ENCODE measurements at places on chromosomes 2 and 18.

DNA sequence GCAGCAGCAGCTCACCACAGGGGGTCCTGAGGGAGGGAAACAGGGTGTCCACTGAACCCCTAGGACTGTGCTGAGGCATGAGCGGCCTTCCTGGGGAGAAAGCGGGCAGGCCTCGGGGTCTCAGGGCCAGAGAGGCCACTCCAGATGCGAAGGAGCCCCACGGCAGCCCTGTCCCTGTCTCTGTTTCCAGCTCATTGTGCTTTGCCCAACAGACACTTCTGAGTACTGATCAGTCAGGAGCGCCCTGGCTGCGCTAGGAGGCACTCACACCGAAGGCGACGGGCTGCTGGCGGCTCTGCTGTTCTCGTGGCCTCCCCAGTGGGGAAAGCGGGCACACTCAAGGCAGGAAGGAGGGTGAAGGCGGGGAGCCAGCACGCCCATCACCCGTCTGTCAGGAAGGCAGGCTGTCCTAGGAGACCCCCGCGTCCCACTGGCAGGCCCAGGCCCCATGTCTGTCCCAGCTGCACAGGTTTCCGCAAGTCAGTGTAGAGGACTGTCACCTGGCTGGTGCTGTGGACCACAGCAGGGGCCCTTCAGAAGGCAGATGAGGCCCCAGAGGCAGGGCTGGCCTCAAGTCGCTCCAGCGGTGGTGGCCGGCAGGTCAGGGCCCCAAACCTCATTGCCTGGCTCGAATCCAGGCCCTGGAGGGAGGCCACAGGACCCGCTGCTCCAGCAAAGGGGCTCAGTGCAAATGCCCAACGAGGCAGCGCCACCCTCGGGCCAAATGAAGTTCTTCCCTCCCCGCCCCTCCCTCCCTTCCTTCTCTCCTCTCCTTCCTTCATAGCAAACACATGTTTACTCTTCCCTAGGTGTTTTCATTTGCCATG lies 6.8 kb downstream of the ESPNL start:
- no peak for DNase-seq

DNA sequence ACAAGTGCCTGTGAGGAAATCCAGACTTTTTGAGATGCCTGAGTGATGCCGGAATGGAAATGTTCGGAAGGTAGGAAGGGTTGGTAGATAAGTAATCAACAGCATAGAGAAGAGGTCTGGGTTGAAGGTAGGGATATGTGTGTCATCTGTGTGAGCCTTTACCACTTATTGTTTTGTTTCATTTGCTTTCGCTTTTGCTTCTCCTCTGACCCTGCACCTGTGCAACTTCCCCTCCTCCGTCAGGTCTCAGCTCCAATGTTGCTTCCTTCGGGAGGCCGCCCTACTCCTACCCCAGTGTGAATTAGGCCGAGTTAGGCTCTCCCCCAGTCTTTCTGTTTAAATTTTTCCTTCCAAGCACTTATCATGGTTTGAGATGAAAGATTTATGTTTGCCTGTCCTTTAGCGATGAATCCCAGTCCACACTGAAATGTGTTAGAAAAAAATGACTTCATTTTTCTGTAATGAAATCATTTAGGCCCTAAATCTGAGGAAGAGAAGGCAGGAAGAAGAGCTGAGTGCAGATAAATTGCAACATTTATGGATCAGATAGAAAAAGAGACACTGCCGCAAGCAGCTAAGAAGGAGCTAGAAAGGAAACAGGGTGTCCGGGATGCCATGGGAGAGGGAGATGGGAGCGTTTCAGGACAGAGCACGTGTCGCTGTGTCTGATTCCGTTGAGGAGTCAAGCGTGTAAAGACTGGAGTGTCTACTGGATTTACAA lies 139.6 kb upstream of the PELI1 start:
- DNase-seq: no peak

DNA sequence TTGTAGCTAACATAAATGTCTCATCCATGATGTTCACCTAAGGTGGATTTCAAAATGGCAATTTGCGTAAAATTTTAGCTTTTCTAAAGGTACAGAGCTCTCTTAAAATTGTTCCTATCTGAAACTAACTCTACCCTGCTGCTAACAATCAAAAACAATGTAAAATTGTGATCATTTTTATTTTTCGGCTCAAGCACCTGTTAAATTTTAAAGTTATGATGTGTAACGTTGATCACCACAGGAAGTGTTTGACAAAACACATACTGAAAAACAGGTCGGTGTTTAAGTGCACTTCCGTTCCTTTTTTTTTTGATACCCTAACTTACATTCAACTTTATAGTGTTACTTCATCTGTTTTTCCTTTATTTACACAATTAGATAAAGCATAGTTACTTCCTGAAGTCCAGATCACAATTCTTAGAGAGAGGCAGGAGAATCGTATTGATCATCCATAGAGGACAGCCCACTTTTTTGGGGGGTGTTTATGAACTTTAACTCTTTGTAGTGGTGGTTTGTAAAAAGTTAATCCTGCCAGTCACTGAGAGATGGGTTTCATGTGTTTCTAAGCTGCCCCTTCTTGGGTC lies 6.0 kb upstream of the NCK2 start:
- no peak for DNase-seq

GRCh38 chr2:197080578-197081216 lies 154.2 kb upstream of the PGAP1 start:
- DNase-seq: no peak

- no peak for DNase-seq
These were observed 57.1 kb downstream of the FBLN7 start for GRCh38 chr2:112195167-112195766.

GRCh38 chr2:106080959-106081358 lies 113.1 kb downstream of the UXS1 start:
- no peak for DNase-seq

GRCh38 chr2:229408356-229408755 lies 137.3 kb upstream of the PID1 start:
- DNase-seq: no peak

GRCh38 chr2:221473451-221473850 lies 98.7 kb downstream of the EPHA4 start:
- no peak for DNase-seq

DNA sequence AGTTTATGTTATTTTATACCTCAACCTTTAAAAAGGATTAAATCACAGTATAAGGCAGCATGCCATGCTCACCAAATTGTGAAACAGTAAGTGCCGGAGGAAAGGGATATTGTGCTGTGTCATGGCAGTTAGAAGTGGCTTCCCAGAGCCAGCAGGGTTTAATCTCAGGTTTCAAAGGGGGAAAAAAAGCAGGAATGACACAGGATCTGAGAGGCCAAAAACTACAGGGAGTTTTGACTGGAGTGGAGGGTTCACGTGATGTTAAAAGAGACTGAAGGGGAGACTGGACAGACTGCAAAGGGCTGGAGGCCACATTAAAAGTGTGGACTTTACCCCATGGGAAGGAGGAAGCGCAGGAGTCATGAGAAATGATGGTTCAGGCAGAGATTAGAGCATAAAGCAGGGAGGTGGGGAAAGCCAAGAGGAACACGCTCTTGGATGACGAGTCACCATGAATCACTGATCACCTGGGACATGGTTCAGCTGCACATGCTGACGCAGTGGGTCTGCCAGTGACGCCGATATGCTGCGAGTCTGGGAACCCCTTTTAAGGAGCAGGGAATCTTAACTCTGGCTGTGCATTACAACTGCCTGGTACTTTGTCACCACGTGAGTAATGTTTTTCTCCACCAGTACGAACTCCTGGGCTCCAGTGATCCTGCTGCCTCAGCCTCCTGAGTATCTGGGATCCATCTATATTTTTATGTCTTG lies 6.1 kb downstream of the CHMP1B start:
- peak; percentile 54 for DNase-seq

GRCh38 chr2:181124497-181124896 lies 144.1 kb downstream of the UBE2E3 start:
- no peak for DNase-seq

DNA sequence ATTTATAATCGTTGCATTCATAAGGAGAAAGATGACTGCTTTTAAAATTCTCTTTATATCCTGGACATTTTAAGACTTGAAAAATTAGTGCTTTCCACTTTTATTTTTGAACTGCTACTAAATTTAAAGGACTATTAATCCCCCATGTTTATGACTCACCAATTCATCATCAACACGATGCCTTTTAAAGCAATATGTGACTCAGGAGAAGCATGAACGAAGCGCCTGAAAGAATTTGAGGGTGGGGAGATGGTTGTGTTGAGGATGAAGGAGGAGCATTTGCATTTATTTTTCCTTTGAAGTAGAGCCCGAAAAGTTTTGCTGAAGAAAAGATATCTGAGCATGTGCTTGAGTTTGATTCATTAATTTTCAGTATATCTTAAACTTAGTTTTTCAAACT lies 192.2 kb upstream of the LRRTM1 start:
- no peak for DNase-seq

DNA sequence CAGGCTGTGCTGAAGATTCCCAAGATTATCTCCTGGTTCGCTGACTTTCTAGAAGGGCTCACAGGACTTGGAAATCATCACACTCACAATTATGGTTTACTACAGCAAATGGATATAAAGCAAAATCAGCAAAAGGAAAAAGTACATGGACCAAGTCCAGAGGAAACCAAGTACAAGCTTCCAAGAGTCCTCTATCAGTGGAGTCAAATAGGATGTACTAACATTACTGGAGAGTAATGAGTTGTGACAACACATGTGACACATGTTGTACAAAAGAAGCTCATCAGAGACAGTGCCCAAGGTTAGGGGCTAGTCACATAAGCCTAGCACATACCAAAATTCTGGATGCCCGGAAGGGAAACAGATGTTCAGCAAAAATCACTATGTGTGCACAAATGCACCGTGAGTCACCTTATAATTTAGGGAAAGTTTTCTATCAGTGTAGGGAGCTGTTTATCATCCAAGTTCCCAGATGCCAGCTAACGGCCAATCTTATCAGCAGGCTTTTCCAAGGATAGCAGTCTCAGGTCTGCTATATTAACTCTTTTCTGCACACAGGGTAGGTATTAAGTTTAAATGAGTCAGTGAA lies 9.5 kb downstream of the TMEM237 start:
- DNase-seq: no peak

GRCh38 chr2:50374711-50375110 lies 657.2 kb downstream of the NRXN1 start:
- no peak for DNase-seq

DNA sequence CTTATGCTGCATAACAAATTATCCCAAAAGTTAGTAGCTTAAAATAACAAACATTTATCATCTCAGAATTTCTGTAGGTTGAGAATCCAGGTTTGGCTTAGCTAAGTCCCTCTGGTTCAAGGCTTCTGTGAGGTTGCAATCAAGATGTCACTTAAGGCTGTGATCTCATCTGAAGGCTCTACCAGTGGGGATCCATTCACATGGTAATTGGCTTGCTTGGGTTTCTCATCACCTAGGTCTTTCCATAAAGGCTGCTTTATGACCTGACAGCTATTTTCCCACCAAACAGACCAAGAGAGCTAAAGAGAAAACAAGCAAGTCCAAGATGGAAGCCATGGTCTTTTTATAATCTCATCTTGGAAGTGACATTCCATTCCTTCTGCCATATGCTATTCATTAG lies 137.3 kb downstream of the DTNA start:
- no peak for DNase-seq

DNA sequence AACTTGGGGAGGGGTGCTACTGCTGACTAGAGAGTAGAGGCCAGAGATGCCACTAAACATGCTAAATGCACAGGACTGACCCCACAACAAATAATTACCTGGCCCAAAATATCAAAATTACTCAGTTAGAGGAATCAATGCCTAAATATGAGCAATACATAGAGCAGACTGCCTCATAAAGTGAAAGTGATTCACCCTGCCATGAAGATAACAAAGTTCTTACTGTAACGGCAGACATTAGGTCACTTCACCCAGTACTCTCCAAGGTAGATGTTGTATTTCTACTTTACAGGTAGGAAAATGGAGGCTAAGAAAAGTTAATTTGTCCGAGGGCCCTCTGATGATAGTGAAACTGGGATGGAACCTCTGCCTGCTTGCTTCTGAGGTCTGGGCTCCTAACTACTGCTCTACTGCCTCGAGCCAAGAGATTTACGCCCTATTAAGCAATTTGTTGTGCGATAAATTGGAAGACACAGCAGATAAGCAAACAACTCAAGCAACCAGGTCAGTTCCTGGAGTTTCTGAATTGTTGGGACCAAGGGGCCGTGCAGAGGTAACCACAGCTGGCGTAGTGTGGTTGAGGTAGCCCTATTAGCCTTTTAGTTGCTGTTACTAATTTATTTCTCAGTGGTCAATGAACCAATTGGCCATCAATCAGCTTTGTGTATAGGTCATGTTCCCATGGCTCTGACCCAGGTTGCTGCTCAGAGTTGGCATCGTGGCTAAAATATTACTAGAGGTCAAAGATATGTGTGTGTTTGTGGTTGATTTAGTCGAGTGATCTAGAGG lies 4.8 kb downstream of the DHRS9 start:
- no peak for DNase-seq

- DNase-seq: no peak
These were observed 1088.9 kb upstream of the PIK3C3 start for GRCh38 chr18:40866013-40866645.

GRCh38 chr18:34467058-34467457 lies 242.3 kb upstream of the NOL4 start:
- DNase-seq: no peak

DNA sequence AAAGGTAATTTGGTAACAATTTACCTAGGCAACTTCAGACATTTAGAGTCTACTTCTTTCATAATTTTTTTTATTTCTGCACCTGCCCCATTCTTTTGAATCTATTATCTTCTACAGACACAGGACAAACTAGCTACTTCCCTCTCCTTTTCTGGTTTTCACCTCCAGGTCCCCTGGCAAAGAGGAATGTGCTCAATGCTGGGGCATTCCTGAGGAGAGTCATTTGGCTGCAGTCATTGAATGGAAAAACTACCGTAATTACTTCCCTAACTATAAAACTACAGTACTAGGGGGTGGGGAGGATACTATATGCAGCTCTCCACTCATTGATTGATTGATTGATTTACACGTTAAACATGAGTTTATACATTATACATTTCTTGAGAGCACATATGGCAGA lies 11.2 kb upstream of the ARHGAP28 start:
- no peak for DNase-seq

DNA sequence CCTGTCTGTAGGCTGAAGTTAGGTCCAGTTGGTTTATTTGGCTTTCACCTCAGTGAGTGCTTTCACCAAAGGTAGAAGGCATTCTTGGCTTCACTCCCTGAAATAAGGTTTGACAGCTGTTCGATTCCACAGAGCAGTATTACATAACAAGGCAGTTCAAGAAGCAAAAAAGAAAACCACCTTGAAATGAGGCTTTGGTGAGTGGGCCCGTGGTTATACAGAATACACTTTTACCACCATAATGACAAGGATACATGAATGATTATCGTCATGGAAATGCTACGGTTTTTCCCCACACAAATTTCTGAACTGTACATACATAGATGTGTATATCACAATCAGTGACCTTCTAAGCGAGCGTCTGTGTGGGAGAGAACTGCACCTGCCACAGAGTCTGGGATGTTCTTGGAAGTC lies 80.0 kb upstream of the CHRNA1 start:
- no peak for DNase-seq

DNA sequence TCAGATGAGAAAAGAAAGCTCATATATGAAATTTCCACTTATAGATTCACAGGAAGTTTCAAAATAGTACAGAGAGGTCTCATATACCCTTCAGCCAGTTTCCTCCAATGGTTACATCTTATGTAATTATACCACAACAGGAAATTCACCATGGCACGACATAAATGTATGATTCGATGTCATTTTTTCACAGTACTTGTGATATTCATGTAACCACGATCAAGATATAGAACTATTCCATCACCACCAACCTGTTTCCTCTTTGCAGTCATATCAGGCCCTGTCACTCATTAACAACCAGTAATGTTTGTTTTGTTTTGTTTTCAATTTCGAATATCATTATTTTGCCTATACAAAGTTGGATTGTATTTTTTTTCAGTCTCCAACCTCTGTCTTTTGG lies 314.3 kb upstream of the POU3F3 start:
- DNase-seq: no peak
